HEK293T (cell line): ENCODE measurements at places on chromosomes 12 and 14.
A peak's percentile ranks its signal among the peaks of the same experiment; 100 is the strongest.

DNA sequence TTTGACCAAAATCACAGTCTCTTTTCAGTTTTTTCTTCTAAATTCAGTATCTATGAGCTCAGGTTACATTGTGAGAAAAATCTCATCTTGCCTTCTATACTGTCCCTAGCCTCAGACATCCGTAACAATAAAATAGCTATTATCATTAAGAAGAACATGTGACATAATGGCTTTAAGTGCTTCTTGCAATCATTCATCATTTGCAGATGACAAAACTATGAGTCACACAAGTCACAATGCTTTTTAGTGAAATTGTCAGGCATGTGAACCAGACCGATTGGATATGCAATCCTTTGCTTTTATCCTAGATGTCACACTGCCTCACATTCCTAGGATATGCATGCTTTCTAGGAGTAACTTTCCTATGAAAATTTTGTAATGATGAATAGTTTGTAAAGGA, 313.1 kb downstream of the SLC6A15 start:
- peak; percentile 15 for DNase-seq

- DNase-seq = no peak
Observed at GRCh38 chr12:104699489-104700190, 242.9 kb downstream of the CHST11 start.

DNA sequence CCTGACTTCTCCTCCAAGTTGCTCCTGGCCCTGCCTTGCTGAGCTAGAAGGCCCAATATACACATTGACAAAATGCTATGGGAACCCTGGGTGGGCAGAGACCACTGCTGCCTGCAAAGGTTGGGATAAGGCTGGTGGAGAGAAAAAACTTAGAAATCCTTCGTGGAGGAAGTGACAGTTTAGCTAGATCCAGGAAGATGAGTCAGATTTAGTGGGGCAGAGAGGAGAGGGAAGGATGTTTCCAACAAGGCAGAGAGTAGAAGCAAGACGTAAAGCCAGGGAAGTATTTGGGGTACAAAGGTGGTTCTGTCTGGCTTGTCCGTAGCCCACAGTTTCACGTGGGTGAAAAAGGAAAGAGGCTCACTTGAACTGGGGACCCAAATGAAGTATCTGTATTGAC, 69.0 kb upstream of the CLMN start:
- DNase-seq = no peak

DNA sequence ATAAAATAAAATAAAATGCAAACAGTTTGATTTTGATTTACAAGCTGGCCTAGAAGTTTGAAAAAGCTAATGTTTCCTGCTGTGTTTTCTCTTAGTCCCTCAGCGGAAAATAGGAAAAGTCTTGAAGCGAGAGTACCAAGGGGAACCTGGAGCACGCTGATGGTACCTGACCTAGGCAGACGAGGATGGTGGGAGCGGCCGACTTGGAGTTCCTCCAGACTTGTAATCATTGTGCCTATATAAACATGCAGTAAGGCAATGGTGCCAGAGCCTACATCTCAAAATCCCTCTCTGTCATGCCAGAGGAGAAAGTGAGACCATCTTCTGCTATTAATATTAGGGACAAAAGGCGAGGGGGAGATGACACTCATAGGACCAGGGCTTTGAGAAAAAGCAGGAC, 371.7 kb downstream of the TMEM132D start:
- DNase-seq = no peak

DNA sequence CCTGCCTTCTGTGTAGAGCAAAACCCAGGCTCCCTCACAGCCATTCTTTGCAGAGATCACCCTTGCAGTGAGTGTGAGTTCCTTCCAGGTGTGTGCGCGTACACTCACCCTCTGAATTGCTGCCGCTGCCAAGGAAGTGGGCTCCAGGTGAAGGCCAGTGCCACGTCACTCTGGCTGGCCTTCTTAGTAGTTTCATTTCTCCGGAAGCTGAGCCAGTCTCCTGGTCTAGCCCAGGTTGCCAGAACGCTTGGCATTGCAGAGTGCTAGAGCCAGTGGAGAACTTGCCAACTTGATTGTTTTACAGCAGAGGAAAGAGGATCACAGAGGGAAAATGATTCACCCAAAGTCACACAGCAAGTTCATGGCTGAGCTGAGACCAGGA, 11.0 kb downstream of the CBLN3 start:
- no peak for DNase-seq

- DNase-seq = no peak
Observed at GRCh38 chr14:26925876-26926584, 328.2 kb upstream of the NOVA1 start.

DNA sequence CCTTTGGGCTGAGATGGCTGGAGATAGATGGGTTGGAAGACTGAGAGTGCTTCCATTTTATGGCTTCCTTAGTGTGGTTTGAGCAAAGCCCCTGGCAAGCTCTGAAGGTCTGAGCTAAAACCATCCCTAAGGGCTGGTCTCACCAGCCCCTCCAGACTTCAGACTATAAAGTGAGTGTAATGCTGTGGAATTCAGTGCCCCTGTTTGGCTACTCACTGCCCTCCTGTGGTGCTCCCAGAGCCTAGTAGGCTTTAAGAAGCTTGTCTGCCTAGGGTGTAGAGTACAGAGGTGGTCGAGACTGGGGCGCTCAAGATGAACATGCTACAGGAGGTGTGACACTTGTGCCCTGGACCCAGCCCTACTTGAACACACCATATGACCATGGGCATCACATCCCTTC, 246.7 kb upstream of the FKBP4 start:
- DNase-seq = no peak

GRCh38 chr14:95462491-95462890, 54.0 kb downstream of the SYNE3 start:
- no peak for DNase-seq

DNA sequence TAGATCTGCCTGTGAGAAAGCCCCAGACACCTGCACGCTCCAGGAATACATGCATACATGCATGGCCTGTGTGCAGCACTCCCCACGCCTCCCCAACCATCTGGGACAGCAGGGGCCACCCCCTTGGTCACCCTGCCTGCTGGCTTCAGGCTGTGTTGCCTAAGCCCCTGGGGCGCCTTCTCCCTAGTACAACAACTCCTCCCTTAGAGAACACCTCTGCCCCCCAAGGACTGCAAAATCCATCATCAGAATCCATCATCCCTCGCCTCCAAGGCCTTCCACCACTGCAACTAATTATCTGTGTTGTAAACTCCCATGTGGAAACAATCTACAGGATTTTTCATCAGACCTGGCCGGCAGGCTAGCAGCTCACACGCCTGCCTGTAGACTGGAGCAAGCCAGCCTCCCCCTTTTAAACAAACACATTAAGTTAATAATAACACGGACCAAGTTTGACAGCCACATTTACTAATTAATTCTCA, 36.8 kb downstream of the ZFP36L1 start:
- DNase-seq = no peak
